ENCODE measurements at places on chromosomes 11 and 22.

GRCh38 chr11:68296344-68297051 is 15.9 kb upstream of the LRP5 start:
- no peaks in the 10 kb centered on the region for H3K4me1 ChIP-seq
- no peak overlapping the region for H3K27ac ChIP-seq
- no peak overlapping the region for H3K4me3 ChIP-seq
- H3K27me3 ChIP-seq = no peaks in the 10 kb centered on the region

DNA sequence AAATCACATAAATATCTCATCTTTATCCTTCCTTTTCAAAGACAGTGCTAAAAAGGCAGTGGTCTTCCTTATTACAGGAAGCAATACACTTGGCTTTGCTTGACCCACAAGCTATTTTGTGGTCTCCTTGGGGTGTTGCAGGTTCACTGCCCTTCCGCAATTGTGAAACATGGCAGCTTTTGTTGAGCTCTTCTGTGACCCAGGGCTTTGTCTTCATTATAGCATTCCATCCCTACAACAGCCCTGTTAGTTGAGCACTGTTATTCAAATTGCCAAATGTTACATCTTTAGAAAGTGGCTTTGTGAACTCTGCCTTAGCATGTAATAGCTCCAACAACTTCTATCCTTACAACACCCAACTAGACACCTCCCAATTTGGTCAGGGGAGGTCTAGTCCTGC is 107.1 kb downstream of the OPCML start:
- no peak overlapping the region for H3K4me3 ChIP-seq
- H3K36me3 ChIP-seq = no peaks in the 10 kb centered on the region
- no peak overlapping the region for H3K27ac ChIP-seq
- DNase-seq = no peak

GRCh38 chr22:36860821-36861659 is at the start of gene NCF4:
Gene NCF4 (plus strand): TSS chr22:36861006. CDS start chr22:36861172, 166 bp downstream.
- H3K4me1 ChIP-seq = peaks cover 1% of the 10 kb centered on the region
- peak within 1 kb of the TSS; percentile 56 for H3K27ac ChIP-seq
- DNase-seq = peak; percentile 83
- H3K4me3 ChIP-seq = peak within 1 kb of the TSS; percentile 39
- H3K27me3 ChIP-seq = no peaks in the 10 kb centered on the region

DNA sequence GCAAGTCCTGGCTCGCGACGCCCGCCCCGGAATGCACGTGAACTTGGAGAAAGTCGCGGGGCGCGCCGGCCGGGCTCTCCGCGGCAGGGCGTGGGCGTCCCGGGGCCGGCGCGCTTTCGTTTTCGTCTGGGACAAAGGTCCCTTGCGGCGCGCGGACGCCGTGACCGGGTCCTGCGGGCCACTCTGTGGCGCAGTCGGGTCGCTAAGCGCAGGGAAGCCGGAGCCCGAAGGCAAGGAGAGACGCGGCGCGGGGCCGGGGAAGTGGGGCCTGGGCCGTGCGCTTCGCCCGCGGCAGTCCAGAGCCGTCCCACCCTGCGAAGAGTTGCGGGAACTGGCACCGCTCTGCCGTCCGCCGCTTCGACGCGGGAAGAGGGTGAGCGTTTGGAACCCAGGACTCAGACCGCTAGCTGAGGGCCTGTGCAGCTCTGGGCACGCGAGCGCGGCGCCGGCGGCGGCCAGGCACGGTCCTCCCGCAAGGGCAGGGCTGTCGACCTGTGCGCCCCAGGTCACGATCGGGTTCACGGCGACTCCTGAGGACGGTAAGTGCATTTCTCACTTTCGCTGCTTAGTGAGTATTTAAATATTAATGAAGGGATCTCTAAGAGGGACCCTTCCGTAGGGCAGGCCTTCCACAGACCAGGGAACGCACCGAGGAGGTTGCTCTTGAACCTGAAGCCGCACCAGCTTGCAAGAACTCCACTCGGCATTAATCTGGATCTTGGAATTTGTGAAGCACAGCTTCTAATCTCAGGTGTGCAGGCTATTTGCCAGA is 78.0 kb upstream of the PPARA start:
- no peaks in the 10 kb centered on the region for H3K36me3 ChIP-seq
- H3K4me3 ChIP-seq = peak overlapping the region; percentile 89
- H3K27me3 ChIP-seq = no peaks in the 10 kb centered on the region
- H3K4me1 ChIP-seq = peaks cover 17% of the 10 kb centered on the region
- peak overlapping the region; percentile 100 for H3K27ac ChIP-seq

- no peak for DNase-seq
- no peaks in the 10 kb centered on the region for H3K27me3 ChIP-seq
- H3K4me3 ChIP-seq = no peak overlapping the region
- H3K4me1 ChIP-seq = no peaks in the 10 kb centered on the region
- peaks cover 6% of the 10 kb centered on the region for H3K36me3 ChIP-seq
Observed at GRCh38 chr22:47014636-47015345, 252.3 kb downstream of the TBC1D22A start.

All from ascending aorta (tissue), 2 donors.